ENCODE measurements at places on chromosomes 7 and 10. TPM values are rescaled to one million over a fixed set of nuclear protein-coding genes. Genes with fewer than 3 reads are reported as not detected.

The FAS gene
- total RNA-seq: 2.5 TPM

The HGF gene
- total RNA-seq: 2.5 TPM

The GBX1 gene
- 1.6 TPM for total RNA-seq

The TAS2R5 gene
- 1.8 TPM for total RNA-seq

The LRRTM3 gene
- total RNA-seq: 35.5 TPM

The VOPP1 gene
- 118 TPM for total RNA-seq

The CTTNBP2 gene
- total RNA-seq: 25.4 TPM
